ENCODE measurements at places on chromosomes 1 and 21. TPM values are rescaled to one million over a fixed set of nuclear protein-coding genes. Genes with fewer than 3 reads are reported as not detected.

DNA sequence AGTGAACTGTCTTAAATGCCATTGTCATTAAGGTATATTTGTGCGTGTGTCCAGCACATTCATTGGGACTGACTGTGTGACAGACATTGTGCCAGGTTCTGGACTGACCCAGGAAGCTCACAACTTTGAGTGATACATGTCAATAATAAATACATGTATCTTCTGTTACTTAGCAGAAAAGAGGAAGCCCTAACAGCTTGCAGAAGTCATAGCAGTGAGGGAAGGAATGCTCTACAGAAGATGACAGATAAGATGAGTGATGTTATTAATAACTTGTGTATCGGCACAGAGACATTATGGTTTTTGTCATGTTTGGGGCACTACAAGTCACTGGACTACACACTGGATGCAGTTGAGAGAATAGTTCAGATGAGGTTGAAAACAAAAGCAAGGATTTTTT, 1.2 kb upstream of the SRSF11 start:
- no peak for DNase-seq

DNA sequence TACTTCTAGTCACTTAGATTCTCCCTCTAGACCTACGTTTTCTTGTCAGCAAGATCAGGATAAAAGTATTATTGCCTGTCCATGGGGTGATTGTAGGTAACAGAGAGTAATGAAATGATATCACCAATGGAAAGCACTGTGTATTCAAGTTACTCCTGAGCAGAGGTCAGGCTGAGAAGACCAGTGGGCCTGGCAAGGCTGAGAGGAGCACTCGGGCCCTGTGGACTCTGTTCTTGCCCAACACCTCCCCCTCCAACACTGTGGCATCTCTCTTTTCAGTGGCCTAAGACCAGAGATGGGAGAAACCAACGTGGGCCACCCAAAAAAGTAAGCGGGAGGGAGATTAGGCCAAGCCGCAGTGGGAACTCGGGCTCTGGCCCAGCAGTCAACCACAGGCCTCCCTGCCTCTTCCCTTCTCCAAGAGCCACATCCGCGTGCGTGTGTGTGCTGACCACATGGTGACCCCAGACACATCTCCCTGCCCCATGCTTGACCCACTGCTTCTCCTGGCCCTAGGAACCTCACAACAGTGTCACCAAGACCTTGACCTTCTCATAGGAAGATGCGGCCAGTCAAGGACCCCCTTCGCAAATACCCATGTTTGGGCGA, 12.3 kb downstream of the RORC start:
- DNase-seq = no peak

- DNase-seq = no peak
Observed at GRCh38 chr1:14881775-14882672, 271.5 kb upstream of the TMEM51 start.

- DNase-seq = no peak
Observed at GRCh38 chr1:201307231-201307630, 23.9 kb downstream of the PKP1 start.

- DNase-seq = no peak
Observed at GRCh38 chr1:115655306-115655663, 13.5 kb downstream of the VANGL1 start.

DNA sequence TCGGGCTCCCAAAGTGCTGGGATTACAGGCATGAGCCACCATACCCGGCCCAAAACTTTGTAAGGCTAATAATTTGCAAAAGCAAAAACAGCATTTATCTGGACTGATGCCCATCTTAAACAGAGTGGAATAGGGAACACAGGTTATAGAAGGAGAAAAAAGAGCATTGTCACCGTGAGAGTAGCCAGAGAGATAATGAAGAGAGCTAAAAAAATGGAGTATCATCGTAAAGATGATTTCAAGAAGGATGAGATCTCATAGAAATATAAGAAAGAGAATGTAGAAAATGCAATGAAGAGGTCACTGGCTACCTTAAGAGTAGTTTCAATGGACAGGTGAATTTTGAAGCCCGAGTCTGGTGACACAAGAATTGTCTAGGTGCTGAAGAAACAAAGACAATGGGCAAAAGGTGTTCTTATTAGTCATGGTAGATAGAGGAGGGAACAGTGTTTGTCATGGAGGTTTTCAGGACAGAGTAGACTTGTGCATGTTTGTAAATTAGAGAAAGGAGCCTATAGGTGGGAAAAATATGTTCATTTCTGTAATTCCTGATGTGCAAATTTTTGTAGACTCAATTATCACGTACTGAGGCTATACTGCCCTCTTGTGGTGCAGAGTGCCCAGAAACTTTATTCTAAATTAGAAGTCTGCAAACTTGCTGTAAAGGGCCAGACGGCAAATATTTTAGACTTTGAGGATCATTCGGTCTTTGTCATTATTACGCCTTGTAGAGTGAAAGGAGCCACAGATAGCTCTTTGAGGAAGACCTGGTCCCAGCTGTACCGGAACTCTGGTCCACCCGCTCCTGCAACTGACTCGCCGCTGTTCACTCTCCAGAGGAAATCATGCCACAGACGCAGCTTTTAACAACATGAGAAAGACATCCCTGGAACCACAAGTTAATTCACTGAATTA, 8.1 kb upstream of the TMEM183A start:
- DNase-seq = peak; percentile 39

DNA sequence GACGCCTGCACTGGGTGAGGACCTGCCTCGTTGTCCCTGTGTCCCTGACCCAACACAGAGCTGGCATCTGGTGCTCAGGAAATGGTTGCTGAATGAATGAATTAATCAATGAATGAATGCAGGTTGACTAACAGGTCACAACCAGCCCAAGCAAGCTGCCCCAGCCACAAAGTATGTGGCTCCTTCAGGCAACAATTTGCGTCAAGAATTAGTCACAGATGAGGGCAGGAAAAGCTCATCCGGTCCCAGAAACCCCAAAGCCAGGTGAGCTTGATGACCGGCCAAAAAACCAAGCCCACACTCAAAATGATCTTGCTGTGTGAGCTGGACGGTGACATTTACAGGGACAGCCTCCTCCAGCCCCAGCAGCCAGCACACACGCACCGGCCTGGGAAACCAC, 40.6 kb upstream of the GPR153 start:
- no peak for DNase-seq

DNA sequence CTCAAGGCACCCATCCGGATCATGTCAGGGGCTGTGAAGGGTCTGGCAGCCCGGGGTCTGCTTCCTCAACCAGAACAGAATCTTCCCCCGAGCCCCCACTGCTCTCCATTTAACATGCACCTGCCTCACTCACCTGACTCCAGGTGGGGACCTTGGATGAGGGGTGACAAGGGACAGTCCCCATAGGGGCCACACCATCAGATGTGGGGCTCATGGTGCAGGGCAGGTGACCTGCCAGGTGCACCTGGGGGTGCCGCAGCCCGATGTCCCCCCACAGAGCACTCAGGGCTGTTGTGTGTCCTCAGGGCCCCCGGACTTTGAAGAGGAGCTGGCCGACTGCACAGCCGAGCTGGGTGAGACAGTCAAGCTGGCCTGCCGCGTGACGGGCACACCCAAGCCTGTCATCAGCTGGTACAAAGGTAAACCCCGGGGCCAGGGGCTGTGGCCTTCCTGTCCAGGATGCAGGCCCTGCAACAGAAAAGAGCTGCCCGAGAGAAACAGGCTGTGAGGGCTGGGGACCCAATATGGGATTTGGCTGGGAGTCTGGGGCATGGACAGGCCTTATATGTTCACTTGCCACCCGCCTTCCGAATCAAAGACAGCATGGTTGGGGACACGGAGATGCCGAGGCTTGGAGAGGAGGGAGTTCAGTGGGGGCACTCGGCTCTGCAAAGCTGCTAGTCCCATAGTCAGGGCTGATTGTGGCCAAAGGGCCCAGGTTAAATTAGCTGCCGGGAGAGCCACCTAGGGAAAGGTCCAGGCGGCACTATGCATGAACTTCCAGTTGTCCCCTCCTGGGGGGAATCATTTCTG, 64.6 kb downstream of the TRIM11 start:
- no peak for DNase-seq

GRCh38 chr1:33899746-33900145, 35.9 kb downstream of the HMGB4 start:
- DNase-seq = no peak

- DNase-seq = no peak
Observed at GRCh38 chr1:208273386-208274017, 29.3 kb upstream of the PLXNA2 start.

- no peak for DNase-seq
Observed at GRCh38 chr1:109316506-109316905, 9.7 kb upstream of the MYBPHL start.

DNA sequence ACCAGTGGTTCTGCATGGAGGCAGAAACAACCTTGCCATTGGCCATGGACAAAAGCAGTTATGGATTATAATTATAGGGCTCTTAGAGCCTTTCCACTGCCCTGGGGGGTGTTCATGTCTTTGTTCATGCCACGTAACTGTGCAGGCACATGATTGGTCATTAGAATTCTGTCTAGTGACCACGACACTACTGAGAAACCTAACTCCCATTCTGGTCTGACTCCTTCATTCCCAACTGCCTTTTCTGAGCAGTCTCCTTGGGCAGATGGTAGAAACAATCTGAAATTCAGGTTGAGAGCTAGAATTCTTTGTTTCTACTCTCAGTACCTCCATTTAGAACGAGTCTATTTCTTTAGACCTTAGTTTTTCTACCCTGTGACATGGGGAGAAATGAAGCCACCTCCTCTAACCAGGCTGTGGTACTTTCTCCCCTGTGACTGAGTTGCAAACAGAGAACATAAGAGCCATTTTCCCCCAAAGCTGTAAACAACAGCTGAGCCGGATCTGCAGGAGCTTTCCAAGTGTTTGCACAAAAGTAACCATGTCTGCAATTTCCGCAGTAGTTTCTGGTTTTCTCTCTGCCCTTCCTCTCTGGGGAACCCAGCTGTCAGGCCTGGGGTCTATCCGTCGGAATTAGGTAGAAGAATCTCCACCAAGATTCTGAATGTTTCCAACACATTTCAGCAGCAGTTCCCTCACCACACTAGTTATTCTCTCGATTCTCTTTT, 37.7 kb upstream of the IPO9 start:
- no peak for DNase-seq

DNA sequence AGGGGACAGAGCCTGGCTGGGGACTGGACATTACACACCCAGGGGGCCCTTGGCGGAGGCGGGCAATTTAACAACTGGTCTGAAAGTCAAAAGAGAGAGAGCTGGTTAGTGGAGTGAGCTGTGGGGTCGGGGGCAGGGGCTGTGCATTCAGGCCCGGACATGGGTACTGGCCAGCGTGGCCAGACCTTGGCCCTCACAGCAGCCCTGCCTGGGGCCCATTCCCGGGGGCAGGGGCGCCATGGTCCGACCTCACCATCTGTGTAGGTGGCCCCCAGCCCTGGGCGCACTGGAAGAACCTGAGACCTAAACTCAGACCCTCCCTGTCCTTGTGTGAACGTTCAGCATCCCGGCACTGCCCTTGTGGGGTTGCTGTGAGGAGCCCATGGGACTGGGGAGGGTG, 5.0 kb downstream of the CLDN19 start:
- DNase-seq = no peak

GRCh38 chr1:171801487-171801891, 20.0 kb downstream of the METTL13 start:
- peak; percentile 49 for DNase-seq

GRCh38 chr1:100458661-100459357, 79.1 kb upstream of the GPR88 start:
- no peak for DNase-seq

DNA sequence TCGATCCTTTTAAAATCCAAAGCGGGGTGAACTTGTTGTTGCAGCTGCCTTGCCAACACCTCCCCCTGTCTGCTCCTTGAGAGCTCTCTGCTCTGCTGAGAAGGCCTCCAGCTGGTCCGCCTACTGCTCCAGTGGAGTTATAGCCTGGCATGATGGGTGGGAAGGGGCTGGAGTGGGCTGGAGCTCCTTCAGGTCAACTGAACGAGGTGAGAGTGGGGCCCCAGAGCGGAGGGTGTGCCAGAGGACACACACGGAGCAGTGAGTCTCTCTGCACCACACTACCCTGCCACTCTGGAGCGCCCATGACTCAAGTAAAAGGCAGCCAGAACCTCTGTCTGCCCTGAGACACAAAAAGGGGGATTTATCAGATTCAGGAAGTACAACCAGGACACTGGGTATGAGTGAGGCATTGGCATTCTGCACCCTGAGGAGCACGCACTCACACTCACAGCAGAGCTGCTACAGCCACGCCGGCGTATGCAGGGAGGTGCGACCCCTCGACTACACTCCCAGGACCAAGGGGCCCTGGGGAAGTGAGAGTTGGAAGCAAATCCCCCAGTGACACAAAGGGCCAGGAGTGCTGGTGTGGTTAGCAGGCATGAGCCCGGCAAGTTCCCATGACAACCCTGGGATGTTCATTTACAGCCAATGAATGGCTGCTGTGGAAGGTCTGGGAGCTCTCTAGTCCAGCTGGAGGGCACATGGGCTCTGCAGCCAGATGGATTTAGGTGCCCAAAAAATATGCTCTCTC, 28.0 kb upstream of the EVA1B start:
- peak; percentile 94 for DNase-seq

DNA sequence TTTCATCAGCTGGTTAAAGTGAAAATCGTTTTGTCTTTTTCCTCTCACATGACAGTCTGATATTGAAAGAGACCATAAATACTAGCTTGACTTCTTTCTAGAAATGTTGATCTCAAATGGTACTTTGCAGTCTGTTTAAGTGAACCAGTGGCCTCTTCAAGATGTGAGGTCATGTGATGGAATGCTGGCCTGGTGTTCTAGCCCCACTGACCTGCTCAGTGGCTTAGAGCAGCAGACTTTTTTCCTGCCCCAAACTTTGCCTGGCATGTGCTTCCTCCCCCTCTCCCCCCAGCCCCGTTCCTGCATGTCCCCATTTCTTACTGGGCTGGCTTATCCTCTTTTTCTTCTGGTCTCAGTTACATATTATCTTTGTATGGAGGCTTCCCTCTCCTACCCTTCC, 34.3 kb downstream of the ZYG11A start:
- DNase-seq = no peak

DNA sequence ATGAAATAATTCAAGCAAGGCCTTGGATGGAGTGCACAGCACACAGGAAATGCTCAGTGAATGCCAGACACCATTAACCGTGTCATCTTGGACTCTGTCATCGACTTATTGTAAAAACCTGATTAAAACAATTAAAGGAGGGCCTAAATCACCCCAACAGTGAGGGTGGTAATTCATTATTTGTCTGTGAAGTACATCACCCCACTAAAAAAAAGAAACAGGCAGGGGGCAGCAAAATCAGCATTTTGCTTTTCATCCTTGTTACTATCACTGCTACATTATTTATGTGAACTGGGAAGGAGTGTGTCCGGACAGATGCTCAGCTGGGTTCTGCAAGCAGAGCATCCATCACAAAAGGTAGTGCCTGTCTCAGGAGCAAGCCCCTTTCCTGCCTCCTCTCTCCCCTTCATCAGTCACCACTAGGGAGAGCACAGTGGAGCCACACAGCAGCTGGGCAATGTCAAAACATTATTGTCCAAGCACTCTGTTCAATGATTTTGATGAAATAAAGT, 98.5 kb downstream of the RERE start:
- DNase-seq = no peak

- no peak for DNase-seq
Observed at GRCh38 chr1:228089519-228090380, 7.2 kb downstream of the ARF1 start.

PTPN7 gene
- not detected for total RNA-seq

RPS6KA1 gene
- 23.7 TPM for total RNA-seq

LRRIQ3 gene
- 1.7 TPM for total RNA-seq

CLCA1 gene
- not detected for total RNA-seq

AQP10 gene
- total RNA-seq = not detected

CFHR3 gene
- not detected for total RNA-seq

DTL gene
- 36.7 TPM for total RNA-seq

GJC2 gene
- 2.0 TPM for total RNA-seq

AMY1A gene
- total RNA-seq = not detected

SPOCD1 gene
- total RNA-seq = 40.3 TPM

KRTAP12-2 gene
- total RNA-seq = not detected

LHX8 gene
- 20.5 TPM for total RNA-seq

TTC22 gene
- not detected for total RNA-seq

MCOLN2 gene
- 1.4 TPM for total RNA-seq

OR14A16 gene
- total RNA-seq = not detected

SERINC2 gene
- total RNA-seq = 10.4 TPM
